CD4-positive, alpha-beta memory T cell (primary cell): ENCODE measurements at places on chromosomes 2 and 18. TPM values are rescaled to one million over a fixed set of nuclear protein-coding genes. Genes with fewer than 3 reads are reported as not detected.

DNA sequence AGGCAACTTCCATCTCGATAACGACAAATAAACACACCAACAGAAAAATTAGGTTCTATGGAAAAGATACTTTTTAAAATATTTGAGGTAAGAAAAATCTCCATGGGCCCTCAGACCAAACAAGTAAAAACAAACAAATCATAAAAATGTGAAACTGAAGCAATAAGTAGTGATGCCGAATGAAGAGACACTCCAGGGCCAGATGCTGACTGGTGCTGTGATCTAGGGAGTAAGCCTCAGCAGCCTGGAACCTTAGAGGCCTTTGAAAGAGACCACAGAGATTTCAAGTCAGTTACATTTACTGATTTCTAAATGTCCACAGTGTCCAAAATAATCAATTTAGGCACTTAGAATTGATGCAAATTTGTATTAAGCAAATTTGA, 1144.7 kb downstream of the CNTNAP5 start:
- no peak for DNase-seq

GRCh38 chr2:235839974-235840373, 328.2 kb downstream of the GBX2 start:
- no peak for DNase-seq

DNA sequence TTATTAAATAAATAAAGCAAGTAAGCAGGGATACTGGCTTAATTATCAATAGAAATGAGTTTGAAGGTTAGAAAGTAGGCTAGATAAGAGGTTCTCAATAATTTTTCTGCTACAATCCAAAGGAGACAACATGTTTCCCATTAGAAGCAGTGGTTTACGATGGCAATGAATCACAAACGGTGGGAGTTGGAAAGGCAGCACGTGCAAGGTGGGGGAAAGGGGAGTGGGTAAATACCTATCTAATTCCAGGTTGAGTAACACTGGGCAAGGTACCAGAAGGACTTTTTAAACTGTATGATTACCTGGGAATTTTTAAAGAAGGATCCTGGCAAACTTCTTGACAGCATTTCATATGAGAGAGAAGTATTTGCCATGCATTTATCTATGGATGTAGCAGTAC, 289.9 kb downstream of the NBAS start:
- no peak for DNase-seq

GRCh38 chr2:237299906-237300305, 114.1 kb downstream of the COL6A3 start:
- DNase-seq, result no peak

The CHST10 gene
- total RNA-seq, result 1.7 TPM

GRCh38 chr18:48852292-48852691, 98.5 kb downstream of the SMAD7 start:
- DNase-seq, result no peak

The GPR45 gene
- not detected for total RNA-seq

GRCh38 chr2:38167968-38168350, 92.0 kb upstream of the CYP1B1 start:
- DNase-seq, result no peak

The CEBPZOS gene
- total RNA-seq, result 41.0 TPM

The HOXD1 gene
- total RNA-seq, result not detected

- DNase-seq, result no peak
Observed at GRCh38 chr2:9230051-9230802, 23.6 kb downstream of the ASAP2 start.

The TPRKB gene
- total RNA-seq, result 31.7 TPM

GRCh38 chr2:231987124-231987727, 25.7 kb downstream of the DIS3L2 start:
- DNase-seq, result no peak
